ENCODE measurements at places on chromosomes 5 and 9.

DNA sequence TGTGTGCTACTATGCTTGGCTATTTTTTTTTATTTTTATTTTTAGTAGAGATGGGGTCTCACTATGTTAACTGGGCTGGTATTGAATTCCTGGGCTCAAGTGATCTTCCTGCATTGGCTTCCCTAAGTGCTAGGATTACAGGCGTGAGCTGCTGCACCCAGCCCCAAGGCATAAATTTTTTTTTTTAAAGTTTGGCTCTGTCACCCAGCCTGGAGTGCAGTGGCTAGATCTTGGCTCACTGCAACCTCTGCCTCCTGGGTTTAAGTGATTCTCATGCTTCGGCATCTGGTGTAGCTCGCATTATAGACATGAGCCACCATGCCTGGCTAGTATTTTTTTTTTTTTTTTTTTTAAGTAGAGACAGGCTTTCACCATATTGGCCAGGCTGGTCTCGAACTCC, 70.3 kb downstream of the RAB24 start:
- no peak for DNase-seq

DNA sequence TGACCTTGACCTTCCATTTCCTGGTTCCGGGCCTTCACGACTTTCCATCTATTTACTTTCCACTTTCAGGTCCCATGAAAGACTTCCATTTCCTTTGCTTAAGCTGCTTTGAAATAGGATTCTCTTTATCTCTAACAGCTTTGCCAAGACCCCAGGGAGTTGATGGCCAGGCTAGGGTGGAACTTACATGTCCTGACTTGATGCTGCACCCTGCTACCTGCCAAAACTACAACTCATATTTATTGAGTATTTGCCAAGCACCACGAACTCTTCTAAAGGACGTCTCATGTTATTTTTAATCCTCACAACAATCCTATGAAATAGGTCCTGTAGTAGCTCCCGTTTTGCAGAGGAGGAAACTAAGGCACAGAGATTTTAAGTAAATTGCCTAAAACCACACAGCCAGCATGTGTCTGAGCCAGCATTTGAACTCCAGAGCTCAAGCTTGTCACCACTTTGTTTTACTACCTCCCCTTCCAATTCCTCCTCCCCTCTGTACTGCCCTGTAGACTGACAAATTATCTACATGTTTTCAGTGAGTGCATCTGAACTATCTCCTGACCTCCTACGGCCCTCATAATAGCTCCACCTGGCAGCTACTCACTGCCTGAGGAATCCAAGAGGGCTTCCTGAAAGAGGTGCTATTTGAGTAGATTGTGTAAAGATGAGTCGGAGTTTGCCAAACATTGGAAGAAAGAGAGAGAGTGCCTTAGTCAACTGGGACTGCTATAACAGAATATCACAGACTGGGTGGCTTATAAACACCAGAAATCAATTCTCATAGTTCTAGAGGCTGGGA, 38.4 kb upstream of the SMIM23 start:
- no peak for DNase-seq

GRCh38 chr9:129775448-129775798, 22.6 kb upstream of the PTGES start:
- no peak for DNase-seq

GRCh38 chr5:112691758-112692157, 45.9 kb upstream of the APC start:
- DNase-seq = no peak

- no peak for DNase-seq
Measured at GRCh38 chr9:88994469-88995199, 3.4 kb downstream of the S1PR3 start.

DNA sequence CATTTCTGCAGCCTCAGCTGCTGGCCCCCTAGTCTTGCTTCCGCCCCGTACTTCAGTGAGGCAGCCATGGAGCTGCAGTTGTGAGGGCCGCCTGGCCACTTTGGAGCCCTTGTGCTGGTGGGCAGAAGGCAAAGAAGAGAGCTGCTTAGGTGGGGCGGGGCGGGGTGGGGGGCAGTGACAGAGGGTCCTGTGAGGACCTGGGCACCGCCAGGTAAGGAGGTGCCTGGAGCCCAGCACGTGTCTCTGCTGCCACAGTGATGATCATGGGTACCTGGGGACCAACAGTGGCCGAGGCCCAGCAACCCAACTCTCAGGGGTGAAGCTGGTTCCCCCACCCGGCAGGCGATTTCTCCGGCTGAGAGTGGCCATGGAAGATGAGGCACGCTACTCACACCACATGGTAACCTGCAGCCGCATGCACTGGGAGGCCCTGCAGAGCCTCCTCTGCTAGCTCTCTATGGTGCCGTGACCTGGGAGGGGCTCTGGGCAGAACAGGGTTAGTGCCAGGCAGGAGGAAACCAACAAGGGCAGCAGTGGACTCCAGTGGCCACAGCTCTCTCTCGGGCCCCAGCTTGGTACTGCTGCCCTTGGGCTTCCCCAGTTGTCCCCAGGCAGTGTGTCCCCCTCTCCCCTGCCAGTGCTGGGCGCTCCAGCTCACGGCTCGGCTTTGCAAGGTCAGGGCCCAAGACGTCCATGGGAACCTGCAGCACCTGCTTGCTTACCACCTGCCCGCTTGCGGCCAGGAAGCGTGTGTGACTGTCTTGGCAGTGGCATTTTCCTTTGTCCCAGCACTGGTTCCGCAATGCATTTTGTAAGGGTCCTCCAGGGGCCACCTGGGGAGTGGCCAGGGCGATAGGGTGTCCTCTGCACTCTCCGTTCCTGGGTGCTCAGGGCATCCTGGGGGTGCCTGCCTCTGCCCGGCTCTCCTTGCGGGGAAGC, 24.0 kb downstream of the NDUFS6 start:
- DNase-seq = no peak

DNA sequence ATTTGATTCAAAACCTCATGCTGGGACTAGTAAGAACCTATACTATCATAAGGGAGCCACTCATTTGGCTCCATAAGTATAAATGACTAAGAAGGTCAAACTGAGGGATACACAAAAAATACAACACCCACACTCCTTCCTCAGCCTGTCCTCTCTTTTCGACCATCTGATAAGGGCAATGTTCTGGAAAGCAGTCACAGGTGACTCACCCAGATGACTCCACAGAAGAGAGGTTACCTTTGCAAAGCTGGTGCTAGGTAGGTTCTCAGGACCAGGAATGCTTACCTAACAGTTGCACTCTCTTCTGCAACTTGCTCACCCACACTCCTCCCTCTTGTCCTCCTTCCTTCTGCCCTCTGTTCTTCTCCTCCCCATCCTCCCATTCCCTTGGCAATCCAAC, 32.9 kb downstream of the LHFPL2 start:
- no peak for DNase-seq

GRCh38 chr5:179271428-179271734, 73.9 kb downstream of the ADAMTS2 start:
- DNase-seq = no peak

- no peak for DNase-seq
Measured at GRCh38 chr5:87400305-87400899, 12.3 kb downstream of the CCNH start.

DNA sequence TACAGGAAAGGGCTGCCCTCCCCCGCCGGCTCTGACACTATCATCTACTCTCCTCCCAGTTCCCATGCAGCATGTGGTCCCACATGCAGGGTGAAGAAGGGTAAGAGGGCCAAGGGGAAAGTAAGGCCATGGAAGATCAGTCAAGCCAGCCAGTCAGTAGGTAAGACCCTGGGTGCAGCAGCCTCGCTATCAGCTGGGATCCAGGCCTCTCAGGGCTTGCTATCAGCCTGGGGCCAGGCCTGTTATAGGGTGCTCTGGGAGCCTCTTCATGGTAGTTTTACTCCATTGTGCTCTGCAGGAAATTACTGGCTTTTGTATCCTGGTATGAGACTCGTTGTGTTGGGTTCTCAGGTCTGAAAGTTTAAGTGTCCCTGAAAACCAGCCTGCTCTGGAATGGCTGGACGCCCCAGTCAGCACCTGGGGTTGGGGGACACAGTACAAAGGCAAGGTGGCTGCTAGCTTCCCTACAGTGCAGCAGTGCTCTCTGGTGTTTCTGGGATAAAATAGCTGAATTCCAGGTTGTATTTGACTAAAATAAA, 21.4 kb downstream of the SLC22A4 start:
- DNase-seq = no peak

- no peak for DNase-seq
Measured at GRCh38 chr9:114791736-114792135, 14.1 kb downstream of the TNFSF15 start.

DNA sequence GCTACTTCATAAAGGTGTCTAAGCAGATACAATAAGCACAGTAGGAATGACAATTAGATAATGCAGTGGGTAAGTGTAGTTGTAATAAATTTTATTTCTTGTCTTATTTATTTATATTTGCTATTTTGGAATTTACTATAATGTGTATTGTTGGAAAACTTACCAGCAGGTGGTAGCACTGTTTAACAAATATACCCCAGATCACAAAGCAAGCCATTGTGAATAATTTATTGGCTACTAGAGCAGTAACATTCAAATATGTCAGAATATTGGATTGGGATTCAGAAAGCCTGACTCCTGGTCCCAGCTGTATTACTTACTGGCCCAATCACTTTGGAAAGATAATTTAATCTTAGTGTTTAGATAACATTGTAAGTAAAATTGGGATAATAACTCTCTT, 78.0 kb downstream of the ISOC1 start:
- DNase-seq = no peak

GRCh38 chr9:27365707-27366376, 68.9 kb upstream of the EQTN start:
- DNase-seq = no peak

- DNase-seq = no peak
Measured at GRCh38 chr9:6000955-6001354, 14.5 kb downstream of the RANBP6 start.

DNA sequence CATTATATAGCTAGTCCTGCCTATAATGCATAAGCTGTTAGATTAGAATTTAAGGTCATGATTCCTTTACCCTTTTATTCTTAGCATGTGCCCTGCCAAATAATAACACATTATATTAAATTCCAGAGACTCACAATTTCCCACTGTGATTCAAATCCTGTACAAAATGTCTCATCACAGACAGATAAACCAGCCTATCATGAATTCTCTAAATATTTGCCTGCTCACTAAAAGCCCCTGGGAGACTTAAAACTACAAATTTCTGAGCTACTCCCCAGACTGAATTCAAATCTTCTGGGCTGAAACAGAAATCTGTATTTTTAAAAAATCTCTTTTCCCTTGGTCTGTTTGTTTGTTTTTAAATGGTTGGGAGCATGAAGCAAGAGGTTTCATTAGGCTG, 32.7 kb downstream of the GAPT start:
- no peak for DNase-seq

DNA sequence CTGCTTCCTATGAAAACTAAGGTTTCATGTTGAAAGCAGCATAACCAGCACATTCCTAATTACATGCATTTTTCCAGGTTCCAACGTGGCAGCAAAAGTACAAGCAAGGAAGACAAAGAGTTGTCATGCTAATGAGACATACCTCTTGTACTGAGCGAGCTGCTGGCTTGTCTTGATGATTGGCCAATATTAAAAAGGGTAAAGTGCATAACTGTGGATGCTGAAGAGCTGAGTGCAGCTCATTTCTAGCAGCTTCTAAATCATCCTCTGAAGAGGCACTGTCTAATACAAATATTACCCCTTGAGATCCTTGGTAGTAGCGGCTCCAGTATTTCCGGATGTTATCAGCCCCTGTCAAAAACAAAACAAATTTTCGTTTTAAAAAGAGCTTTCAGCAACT, 197.3 kb downstream of the ARL15 start:
- DNase-seq = no peak

DNA sequence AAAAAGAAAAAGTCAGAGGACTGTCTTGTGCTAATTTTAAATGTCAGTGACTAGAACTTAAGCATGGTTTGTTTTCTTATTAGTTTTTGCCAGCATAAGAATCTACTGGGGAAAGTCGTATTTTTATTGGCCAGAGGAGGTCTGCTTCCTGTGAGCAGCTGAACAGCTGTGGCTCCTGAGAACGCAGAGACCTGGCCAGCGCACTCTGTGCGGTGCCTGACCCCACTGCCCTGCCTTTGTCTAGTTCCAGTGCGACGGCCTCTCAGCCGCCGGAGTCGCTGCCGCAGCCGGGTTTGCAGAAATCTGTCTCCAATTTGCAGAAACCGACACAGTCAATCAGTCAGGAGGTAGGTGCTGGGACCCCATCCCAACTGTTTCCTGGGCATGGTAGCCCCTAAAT, 42.5 kb downstream of the PRRC2B start:
- DNase-seq = no peak

DNA sequence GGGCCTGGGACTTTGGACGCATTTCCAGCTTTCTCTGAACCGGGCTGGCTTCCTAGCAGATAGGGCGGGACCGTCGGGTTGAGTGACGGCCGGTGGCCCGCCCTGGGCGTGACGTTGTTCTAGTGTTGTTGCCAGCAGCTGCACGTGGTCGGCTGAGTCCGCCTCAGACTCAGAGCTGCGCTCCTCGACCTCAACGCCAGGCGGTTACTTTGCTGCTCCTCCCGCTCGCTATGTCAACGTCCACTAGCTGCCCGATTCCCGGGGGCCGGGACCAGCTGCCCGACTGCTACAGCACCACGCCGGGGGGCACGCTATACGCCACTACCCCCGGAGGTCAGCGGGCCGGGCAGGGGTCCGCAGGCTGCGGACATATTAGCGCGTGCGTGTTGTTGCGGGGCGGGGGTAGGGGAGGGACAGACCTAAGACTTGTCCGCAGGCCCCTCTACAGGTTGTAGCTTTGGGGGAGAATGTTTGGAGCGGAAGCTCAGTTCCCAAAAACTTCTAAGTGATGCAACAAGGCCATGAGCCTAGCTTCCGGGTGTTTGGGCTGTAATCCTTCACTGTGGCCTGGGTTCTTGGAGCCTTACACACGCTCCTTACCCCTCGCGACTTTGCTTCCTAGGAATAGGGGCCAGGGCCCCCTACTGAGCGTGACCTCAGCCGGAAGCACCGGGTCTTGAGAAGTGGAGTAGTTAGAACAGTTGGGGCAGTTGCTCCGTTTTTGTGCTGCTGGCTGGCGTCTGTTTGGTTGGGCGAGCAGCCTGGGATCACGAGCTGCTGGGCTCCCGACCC, at the start of gene EIF4EBP3:
TSS of gene EIF4EBP3 (plus strand) at position 155 of the 792 bp plus-strand sequence. CDS start at position 231, 76 bp downstream.
- DNase-seq = peak; percentile 91

GRCh38 chr9:105289305-105289704, 44.9 kb downstream of the SLC44A1 start:
- no peak for DNase-seq

DNA sequence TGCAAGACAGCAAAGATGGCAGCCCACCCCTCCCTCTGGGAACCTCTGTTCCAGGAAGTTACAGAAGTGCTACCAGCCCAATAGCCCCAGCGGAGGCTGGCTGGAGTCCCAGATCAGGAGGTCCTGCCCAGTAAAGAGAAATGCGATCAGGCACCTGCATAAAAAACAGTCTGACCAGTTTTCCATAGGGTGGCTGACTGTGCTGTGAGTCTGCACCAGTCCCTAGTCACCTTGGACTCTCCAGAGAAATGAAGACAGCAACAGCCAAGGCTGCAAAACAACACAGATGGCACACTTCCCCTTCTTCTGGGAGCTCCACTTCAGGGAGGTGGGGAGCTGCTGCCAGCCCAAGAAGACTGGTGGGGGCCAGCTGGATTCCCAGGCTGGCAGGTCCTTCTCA, 265.5 kb upstream of the PCSK5 start:
- no peak for DNase-seq

DNA sequence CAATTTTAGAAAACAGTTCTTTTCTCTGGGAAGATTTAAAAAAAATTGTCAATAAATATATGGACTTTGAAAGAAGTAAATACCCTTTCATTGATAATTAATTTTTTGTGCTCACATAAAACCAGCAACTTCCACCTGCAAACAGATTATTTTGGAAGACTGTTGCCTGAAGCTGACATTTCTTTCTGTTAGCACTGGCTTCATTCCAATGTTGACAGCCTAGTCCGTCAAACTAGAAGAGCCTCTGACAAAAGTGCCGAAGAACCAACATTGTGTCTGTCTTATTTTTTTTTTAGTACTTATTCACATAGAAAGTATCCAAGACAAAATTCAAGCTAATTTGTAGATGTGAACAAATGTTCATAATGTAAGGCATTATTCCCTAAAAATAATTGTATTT, 108.6 kb upstream of the TMEM161B start:
- no peak for DNase-seq

Measured in anterior cingulate cortex (tissue), 58 donors.